SK-N-DZ (cell line): ENCODE measurements at places on chromosomes 11 and 22.

DNA sequence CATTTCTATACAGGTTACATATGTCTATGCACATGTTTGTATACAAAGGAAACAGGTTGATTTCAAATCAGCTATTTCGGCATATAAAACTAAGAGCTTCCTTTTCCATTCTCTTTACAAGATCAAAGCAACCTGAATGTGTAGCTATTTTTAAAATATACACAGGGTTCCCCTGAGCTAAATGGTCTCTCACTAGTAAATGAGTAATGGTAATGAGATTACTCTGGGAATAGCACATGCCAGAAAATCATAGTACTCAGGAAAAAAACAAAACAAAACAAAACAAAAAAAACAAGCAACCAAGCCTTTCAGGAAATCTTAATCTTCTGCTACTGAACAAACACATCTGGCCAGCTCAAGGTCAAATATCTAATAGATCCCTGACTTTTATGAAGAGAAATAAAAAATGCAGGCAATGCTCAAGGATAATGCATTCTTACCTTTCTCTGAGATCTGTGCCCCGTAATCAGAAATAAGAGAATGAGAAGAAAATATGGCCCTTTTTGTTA is 156.6 kb upstream of the POU2AF2 start:
- DNase-seq = no peak

DNA sequence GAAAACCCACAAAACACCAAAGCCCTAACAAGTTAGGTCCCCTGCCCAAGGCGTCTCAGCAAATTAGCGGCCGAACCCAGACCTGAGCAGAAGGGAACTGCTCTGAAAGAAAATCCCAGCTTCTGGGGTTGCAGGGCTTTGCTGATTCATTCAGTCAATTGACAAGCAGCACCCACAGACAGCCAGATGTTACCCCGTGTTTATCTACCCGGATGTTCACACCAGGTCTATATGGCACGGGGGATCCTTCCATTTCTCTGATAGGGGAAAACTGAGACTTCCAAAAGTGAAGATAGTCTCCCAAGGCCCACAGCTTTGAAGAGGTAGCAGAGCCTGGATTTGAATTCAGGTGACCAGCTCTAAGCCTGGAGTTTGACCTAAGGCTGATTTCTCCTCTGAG is 14.0 kb upstream of the OAF start:
- DNase-seq = no peak

GRCh38 chr22:35375031-35375430 is 5.9 kb upstream of the HMOX1 start:
- DNase-seq = no peak

- no peak for DNase-seq
These were observed 35.5 kb downstream of the RPL27A start for GRCh38 chr11:8717876-8718753.
